T follicular helper cell (primary cell): ENCODE measurements at places on chromosomes 2 and 18.

GRCh38 chr2:71607151-71607889 is 154.0 kb downstream of the DYSF start:
- no peak for DNase-seq

GRCh38 chr2:209905691-209906090 is 96.7 kb upstream of the RPE start:
- DNase-seq, result no peak

- DNase-seq, result no peak
These were observed 158.3 kb downstream of the EML6 start for GRCh38 chr2:54881759-54882158.

DNA sequence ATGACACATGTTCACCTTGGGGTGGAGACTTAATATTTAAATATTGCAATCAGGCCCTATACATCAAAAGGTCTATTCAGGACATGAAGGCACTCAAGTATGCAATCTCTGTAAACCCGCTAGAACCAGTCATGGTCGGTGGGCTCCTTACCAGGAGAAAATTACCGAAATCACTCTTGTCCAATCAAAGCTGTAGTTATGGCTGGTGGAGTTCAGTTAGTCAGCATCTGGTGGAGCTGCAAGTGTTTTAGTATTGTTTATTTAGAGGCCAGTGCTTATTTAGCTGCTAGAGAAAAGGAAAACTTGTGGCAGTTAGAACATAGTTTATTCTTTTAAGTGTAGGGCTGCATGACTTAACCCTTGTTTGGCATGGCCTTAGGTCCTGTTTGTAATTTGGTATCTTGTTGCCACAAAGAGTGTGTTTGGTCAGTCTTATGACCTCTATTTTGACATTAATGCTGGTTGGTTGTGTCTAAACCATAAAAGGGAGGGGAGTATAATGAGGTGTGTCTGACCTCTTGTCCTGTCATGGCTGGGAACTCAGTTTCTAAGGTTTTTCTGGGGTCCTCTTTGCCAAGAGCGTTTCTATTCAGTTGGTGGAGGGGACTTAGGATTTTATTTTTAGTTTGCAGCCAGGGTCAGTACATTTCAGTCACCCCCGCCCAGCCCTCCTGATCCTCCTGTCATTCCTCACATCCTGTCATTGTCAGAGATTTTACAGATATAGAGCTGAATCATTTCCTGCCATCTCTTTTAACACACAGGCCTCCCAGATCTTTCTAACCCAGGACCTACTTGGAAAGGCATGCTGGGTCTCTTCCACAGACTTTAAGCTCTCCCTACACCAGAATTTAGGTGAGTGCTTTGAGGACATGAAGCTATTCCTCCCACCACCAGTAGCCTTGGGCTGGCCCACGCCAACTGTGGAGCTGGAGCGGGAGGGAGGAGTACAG is 108.1 kb downstream of the XRCC5 start:
- no peak for DNase-seq

GRCh38 chr18:46877329-46877987 is 39.8 kb downstream of the PIAS2 start:
- no peak for DNase-seq

DNA sequence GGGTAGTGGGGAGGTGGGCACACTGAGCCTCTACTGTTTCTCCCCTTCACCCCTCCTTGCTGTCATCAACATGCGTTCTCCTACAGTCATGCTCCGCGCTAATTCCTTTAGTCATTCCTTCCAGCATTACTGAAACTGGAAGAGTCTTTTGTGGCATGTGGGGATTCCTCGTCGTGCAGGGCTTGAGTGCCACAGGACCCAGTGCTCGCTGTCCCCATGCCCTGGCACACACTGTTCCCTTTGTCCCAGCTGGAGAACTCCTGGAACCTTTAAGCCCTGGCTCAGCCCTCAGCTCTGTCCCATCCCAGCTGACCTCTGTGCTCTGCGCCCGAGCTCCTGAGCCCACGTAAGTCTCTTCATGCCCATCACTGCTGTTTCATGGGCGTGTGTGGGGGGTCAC is 42.1 kb downstream of the ODC1 start:
- no peak for DNase-seq

GRCh38 chr2:105641389-105641811 is 103.3 kb upstream of the NCK2 start:
- DNase-seq, result no peak

- no peak for DNase-seq
These were observed 16.8 kb downstream of the SP140L start for GRCh38 chr2:230343747-230344146.

- no peak for DNase-seq
These were observed 43.0 kb upstream of the CHMP1B start for GRCh38 chr18:11808001-11808855.

GRCh38 chr2:109208951-109209335 is 79.9 kb downstream of the SH3RF3 start:
- DNase-seq, result no peak

- DNase-seq, result no peak
These were observed 536.0 kb downstream of the TNS1 start for GRCh38 chr2:217466805-217467204.
